Activated T-helper 1 cell treated with anti-CD3 and anti-CD28 coated beads, Interleukin-2, amount 50 U/mL, for 16 hours (primary cell): ENCODE measurements at places on chromosomes 4 and X.

- DNase-seq, result no peak
Measured at GRCh38 chr4:137514406-137515111, 17.7 kb downstream of the PCDH18 start.

GRCh38 chrX:69627744-69628143 lies 11.8 kb downstream of the EDA start:
- no peak for DNase-seq

DNA sequence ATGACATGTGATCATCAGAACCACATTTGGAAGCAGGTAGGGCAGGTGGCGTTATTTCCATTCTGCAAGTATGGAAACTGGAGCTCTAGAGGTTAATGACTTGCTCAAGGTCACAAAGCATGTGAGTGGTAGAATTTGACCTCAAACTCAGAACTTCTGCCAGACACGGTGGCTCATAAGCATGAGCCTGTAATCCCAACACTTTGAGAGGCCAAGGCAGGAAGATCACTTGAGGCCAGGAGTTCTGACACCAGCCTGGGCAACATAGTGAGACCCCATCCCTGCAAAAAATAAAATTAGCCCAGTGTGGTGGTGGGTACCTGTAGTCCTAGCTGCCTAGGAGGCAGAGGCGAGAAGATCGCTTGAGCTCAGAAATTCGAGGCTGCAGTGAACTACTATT lies 139.2 kb downstream of the PALLD start:
- no peak for DNase-seq

GRCh38 chr4:52317981-52318380 lies 266.9 kb downstream of the SPATA18 start:
- DNase-seq, result no peak

DNA sequence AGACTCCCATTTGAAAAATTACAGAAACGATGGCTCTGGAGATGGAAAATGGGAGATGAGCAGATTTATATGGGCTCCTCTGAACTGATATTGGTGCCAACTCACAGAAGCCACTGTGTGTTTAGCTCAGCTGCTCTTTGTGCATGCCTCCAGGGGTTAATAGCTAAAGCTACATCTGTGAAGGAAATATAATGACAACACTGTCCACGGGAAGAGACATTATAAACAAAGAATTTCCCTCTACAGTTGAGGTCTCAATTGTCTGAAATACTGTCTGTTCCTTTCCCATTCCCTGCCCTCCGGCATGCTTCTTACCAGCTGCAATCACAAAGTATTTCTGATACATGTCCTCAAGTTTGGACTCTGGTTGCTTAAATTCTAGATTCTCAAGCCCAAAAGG lies 40.4 kb downstream of the PPA2 start:
- no peak for DNase-seq

DNA sequence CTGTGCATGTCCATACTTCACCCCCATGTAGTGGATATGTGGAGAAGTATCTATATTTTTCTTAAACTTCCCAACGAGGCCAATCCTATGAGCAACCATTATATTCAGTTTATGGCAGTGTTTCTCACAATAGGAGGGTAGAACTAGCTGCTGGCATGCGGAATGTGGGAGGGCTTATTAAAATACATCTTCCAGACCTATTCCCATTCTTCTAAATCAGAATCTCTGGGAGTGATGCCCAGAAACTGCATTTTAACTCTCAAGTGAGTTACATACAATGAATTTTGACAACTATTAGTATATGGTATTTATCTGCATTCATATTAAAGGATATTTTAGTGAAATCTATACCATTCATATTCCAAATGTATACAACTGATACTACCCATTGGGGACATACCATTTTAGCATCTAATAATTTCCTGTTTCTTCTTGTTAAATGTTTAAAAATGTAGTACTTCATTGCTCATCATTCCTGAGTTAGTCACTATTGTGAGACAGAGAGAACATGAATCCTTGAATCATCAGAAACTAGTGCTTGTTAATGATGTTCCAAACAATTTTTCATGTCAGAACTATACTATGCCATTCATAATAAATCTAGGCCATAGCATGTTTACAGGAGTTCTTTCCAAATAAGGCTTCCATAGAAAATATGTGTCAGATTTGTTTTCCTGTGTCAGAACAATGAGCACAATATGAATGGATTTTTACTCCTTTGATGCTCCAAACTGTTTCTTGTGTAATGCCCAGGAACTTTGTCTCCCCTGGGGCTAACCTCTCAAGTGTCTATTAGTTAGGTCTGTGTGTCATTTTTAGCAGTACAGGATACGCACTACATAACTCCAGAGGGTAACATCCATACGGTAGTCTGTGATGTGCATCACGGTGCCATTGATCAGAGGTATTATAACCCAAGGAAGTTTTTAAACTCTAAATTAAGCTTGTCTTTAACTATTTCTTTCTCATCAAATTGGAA lies 198.8 kb upstream of the BMP3 start:
- no peak for DNase-seq

- no peak for DNase-seq
Measured at GRCh38 chr4:41334182-41334581, 77.5 kb downstream of the UCHL1 start.

GRCh38 chr4:124977045-124977444 lies 264.5 kb upstream of the ANKRD50 start:
- no peak for DNase-seq

- no peak for DNase-seq
Measured at GRCh38 chr4:190016369-190017289, 10.4 kb downstream of the FRG2 start.

GRCh38 chr4:124018383-124019317 lies 622.1 kb downstream of the SPRY1 start:
- no peak for DNase-seq

DNA sequence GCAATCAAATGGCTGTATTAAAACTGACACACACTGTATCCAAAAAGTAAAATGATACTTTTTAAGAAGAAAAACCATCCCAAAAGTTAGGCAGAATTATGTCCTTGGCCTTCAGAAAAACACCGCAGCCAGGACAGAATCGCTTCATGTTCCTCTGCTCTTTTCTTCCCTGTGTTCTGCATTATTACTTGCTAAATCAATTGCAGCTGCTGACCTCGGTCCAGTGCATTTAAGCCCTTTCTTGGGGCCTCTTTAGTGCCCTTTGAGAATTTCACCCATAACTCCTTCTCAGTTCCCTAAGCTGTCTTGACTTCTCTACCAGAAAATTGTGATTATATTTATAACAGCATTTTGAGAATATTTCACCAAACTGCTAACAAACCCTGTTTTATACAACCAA lies 696.9 kb downstream of the PCDH7 start:
- DNase-seq, result no peak

- no peak for DNase-seq
Measured at GRCh38 chrX:13936521-13937225, 93.0 kb downstream of the GEMIN8 start.

- no peak for DNase-seq
Measured at GRCh38 chr4:122577189-122577553, 43.7 kb downstream of the IL21 start.

- no peak for DNase-seq
Measured at GRCh38 chrX:16750136-16750535, 30.7 kb downstream of the SYAP1 start.

GRCh38 chrX:50871922-50872453 lies 38.5 kb upstream of the BMP15 start:
- no peak for DNase-seq

DNA sequence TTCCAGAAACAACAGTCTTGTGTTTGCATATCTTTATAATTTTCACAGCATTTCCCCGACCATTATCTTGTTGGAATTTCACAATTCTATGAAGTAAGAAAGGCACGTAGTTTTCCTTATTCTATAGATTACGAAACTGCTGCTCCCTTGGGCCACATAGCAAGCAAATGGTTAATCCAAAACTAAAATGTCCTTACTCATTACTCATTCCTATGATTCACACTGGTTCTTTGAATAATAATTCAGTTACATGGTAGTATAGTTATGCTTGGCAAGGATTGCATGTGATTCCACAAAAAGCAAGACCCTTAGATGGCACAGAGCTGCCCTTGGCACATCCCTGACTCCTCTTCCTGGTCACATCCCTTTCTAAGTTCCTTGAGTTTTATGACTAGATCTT lies 51.2 kb downstream of the OR13H1 start:
- no peak for DNase-seq

GRCh38 chr4:158079661-158080060 lies 93.2 kb downstream of the GASK1B start:
- DNase-seq, result no peak

- no peak for DNase-seq
Measured at GRCh38 chrX:119694601-119695534, 1.9 kb upstream of the SEPTIN6 start.

GRCh38 chr4:185921583-185922555 lies 109.9 kb upstream of the SORBS2 start:
- DNase-seq, result no peak

DNA sequence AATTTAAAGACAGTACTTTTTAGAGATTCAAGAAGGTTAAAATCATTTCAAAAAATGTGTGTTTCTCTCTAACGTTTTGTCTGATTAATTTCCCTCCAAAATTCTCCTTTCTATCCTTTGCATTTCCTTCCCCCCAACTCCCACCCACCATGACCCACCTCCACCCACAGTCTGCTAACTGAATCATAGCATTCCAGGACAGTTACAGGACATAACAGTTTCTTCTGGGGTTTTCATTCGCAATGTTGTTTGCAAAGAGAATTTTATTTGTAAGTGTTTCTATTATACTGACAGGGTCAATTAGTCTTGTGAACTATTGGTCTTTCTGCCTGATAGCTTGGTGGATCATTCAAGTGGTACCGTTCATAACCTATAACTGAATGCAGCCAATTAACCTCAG lies 53.7 kb downstream of the ANAPC10 start:
- no peak for DNase-seq

- DNase-seq, result no peak
Measured at GRCh38 chr4:121614101-121614500, 82.7 kb downstream of the ANXA5 start.

- DNase-seq, result no peak
Measured at GRCh38 chr4:98827661-98828060, 101.3 kb downstream of the EIF4E start.
